ENCODE measurements at places on chromosomes 6 and 20. TPM values are rescaled to one million over a fixed set of nuclear protein-coding genes. Genes with fewer than 3 reads are reported as not detected.
A peak's percentile ranks its signal among the peaks of the same experiment; 100 is the strongest.

DNA sequence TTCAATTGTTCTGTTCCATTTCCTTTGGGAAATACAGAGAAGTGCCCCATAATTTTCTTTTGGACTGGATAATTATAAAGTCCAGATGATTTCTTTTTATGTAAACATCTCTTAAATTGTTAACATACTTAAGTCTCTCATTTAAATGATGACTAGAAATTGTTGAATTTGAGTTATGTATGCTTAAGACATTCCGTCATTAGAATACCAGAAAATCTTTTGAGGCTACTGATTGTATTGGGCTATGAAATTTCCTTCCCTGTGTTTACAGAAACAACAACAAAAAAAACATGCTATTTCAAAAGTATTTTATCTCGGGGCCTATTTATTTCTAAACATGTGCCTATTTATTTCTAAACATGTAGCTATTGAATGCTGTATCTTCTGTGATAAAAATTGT, 125.4 kb downstream of the SH3BGRL2 start:
- H3K27me3 ChIP-seq = peaks cover 9% of the 10 kb centered on the region
- DNase-seq = no peak
- H3K4me1 ChIP-seq = no peaks in the 10 kb centered on the region
- no peak overlapping the region for H3K4me3 ChIP-seq
- H3K36me3 ChIP-seq = no peaks in the 10 kb centered on the region
- H3K27ac ChIP-seq = no peak overlapping the region

GRCh38 chr6:168385858-168386735, 54.9 kb upstream of the SMOC2 start:
- no peak overlapping the region for H3K4me3 ChIP-seq
- H3K4me1 ChIP-seq = peaks cover 22% of the 10 kb centered on the region

DNA sequence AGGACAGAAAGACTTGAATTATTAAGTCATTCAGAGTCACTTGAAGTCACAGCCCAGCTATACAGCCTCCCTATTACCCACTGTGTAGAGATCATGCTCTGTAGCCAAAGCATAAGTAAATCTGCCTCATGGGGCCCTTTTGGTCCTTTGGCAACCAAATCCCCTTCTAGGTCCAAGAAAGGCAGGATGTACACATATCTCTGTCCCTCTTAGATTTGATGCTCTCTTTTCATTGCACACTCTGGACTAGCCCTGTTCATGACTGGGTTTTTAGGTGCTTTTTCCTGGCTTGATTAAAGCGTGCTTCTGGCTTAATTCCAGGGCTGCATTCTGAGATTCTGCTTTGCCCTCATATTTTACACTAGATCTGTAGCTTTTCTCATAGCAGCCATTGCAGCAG, 296.8 kb downstream of the TENT5A start:
- peaks cover 2% of the 10 kb centered on the region for H3K27me3 ChIP-seq
- H3K27ac ChIP-seq = no peak overlapping the region
- H3K4me1 ChIP-seq = peaks cover 8% of the 10 kb centered on the region
- no peaks in the 10 kb centered on the region for H3K36me3 ChIP-seq

DNA sequence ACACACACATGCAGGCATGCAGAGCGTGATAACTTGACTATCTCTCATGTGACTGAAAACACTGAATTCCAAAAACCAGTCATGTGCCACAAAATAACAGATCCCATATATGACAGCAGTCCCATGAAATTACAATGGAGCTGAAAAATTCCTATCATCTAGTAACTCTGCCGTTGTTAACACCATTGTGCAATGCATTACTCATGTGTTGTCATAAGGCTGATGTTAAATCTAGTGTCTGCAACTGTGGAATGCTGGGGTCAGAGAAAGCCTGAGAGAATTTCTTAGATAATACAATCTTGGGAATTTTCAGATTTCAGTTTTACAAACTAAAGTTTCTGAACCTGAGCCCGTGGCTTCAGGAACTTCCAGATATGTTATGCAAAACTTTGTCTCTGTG, 70.2 kb downstream of the LYRM4 start:
- no peaks in the 10 kb centered on the region for H3K36me3 ChIP-seq
- no peak overlapping the region for H3K4me3 ChIP-seq
- peak overlapping the region; percentile 87 for H3K27ac ChIP-seq
- no peak for DNase-seq

The RIPPLY2 gene
- not detected for total RNA-seq

Data from chondrocyte (in vitro differentiated cells).